ENCODE measurements at places on chromosomes 1 and 21.

DNA sequence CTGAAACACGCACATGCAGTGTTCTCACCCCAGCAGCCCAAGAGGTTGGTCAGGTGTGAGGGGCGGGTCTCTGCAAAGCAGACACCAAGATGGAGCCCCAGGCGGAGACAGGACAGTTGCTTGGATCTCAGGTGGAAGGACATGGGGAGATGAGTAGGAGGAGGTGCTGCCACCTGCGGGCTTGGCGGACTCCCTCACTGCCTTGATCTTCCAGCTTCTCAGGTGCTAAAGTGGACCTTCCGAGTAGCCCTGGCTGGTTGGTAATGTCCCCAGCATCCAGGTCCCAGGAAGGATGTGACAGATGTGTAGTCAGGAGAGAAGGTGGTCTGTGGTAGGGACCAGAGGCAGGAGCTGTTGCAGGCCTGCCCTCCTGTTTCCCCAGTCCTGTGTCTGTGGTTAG is 114.1 kb downstream of the AJAP1 start:
- no peak for DNase-seq

GRCh38 chr1:231590453-231591198 is 36.0 kb upstream of the DISC1 start:
- peak; percentile 63 for DNase-seq

DNA sequence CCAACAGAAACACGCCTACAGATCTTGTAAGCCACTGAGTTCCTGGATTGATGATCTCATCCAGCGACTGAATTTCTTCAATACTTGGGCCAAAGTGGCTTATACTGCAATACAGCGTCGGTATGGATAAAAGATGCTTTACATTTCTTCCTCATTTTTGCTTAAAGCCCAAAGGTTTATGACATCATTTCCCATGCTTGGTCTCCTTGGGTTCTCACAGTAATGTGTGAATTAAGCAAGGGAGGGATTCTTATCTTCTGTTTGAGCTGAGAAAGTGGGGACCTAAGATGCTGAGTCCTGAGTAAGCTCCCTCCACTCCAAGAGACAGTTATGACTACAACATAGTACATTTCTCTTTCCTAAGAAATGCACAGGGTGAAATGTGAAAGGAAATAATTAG is 39.5 kb downstream of the LBR start:
- no peak for DNase-seq

DNA sequence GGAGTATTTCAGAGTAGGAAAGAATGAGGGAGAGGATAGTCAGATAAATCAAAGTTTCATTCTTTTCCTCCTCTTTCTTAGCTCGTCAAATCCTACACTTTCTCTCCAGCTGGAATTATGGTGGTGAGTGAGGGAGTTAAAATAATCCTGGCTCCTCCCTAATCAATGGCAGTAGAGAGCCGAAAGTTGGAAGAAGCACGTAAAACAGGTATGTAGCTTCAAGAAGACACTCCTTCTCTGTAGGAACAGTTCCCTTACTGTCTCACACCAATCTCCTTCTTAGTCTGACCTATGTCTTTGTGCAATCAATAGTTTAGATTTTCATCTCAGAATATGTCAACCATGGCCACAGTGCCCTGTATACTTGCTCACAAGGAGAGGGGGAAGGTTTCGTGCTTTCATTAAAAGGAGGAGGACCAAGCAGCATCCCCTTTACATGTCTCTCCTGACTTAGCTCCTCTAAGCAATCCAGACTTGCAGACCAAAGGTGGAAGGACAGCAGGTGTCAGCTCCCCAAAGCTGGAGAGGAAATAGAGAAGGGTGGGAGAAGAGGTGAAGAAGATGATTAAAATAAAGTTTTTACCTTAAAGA is 878 bp downstream of the MINDY1 start:
- no peak for DNase-seq

GRCh38 chr1:156549390-156549789 is 23.0 kb downstream of the IQGAP3 start:
- DNase-seq = no peak

- DNase-seq = no peak
Measured at GRCh38 chr1:172324761-172325160, 95.7 kb upstream of the C1orf105 start.

GRCh38 chr1:232207073-232207866 is 422.7 kb downstream of the SIPA1L2 start:
- DNase-seq = no peak

DNA sequence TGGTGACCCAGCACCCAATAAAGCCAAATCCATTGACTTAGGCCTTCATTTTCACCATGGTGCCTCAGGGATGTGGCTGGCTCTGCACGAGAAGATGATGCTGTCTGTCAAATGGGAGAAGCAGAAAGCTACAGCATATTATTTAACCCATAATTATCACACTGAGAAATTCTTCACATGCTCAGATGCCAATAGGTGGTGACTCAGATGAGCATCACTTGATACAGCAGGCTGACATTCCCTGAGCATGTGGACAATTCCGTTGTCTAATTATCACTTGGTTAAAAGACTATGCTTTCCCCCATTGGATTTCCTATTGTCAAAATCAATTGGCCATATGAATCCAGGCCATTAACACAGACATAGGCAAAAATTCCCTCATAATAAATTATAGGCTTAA is 44.0 kb upstream of the HSD3B1 start:
- DNase-seq = no peak

DNA sequence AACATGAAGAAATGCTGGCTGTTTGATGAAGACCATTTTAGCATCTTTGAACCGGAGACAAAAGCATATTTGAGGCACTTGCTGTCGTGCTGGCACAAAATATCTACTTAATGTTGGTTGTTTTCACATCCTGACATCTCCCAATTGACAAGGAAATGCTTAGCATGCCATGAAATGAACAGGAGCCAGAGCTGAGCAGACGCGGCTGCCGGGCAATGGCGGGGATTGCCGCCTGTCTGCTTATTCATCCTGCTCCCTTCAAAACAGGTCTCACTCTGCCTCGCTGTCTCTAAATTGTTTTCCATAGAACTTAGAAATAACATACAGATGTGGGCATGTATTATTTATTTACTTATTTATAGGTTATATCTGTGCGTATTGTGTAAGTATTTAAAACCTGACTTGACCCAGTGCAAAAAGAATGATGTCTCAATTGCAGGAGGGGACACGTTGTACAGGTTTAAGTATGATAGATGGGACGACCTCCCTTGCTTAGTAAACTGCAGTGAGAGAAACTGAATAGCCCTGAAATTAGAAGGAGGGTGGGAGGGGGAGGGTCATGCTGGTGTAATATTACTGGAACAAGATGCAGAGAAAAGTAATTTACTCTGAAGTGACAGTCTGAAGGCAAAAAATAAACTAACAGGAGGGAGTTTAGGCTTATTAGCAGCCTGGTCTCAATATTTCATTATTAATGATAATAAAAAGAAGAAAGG is 590.4 kb upstream of the PLXNA2 start:
- peak; percentile 51 for DNase-seq

DNA sequence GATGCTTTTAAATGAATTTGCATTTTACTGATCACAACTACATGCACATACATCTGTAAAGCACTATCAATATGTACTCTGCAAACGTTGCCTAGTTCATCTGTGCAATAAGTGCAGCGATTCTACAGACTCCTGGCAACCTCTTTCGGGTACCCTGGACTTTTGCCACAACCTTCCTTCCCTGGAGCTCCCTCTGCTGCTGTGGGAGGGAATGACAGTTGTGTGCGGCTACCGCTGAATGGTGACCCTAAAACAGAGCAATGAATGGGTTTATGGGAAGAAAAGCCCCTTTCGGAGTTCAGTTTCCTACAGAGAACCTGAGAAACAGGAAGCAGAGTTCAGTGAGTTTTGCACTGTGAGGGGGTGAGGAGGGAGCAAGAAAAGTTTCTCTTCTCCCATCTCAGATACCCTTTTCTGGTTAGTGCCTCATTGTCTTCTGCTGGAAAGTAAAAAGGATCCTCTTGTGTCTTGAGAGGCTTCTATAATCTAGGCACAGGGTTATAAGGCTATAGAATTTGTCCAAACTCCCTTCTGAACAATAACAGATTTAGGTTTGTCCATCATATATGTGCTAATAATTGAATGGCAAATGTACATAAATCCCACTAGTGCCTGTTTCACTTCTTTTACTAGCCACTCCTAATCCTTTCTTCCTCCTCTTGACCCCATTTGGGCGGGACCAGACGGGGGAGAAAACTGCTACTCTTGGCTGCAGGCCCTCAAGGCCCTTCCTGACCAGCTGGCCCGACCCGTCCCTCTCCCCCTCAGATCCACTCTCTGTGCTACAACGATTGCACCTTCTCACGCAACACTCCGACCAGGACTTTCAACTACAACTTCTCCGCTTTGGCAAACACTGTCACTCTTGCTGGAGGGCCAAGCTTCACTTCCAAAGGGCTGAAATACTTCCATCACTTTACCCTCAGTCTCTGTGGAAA is 19.8 kb upstream of the SARS1 start:
- peak; percentile 40 for DNase-seq

DNA sequence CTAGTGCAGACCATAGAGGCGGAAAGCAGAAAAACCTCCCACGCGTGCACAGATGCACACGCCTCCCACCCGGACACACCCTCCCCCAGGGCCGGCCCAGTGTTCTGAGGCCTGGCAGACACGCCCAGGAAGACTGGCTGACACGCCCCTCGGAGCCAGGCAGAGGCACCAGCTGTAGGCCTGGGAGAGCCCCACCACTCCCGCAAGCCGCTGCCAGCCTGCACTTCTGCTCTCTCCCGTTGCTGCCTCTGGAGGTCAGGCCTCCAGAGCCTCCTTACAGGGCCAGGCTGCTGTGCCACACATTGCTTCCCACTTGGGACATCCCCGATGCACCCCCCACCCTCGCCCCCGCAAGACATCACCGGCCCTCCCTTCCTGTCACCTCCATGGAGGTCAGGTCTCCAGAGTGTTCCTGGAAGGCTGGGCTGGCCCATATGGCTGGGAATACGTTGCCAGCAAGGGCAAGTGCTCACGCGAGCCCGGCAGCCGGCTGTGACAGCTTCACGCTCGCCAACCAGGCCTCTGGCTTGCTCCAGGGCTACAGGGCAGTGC is 40.4 kb downstream of the CASZ1 start:
- peak; percentile 77 for DNase-seq

Measured in AG08395 (cell line).